ENCODE measurements at places on chromosomes 4 and X. TPM values are rescaled to one million over a fixed set of nuclear protein-coding genes. Genes with fewer than 3 reads are reported as not detected.
A peak's percentile ranks its signal among the peaks of the same experiment; 100 is the strongest.

GRCh38 chr4:71417150-71417549 is 78.3 kb downstream of the SLC4A4 start:
- H3K27ac ChIP-seq: peak overlapping the region; percentile 70
- no peaks in the 10 kb centered on the region for H3K27me3 ChIP-seq
- H3K36me3 ChIP-seq: peaks cover 40% of the 10 kb centered on the region
- H3K4me3 ChIP-seq: no peak overlapping the region
- peaks cover 10% of the 10 kb centered on the region for H3K4me1 ChIP-seq

- H3K4me1 ChIP-seq: peaks cover 35% of the 10 kb centered on the region
- H3K36me3 ChIP-seq: no peaks in the 10 kb centered on the region
These were observed 876 bp downstream of the KLHL2 start for GRCh38 chr4:165208221-165208652.

GRCh38 chr4:104519588-104519987 is 24.9 kb upstream of the CXXC4 start:
- H3K36me3 ChIP-seq: peaks cover 1% of the 10 kb centered on the region
- no peak overlapping the region for H3K27ac ChIP-seq
- DNase-seq: no peak
- H3K27me3 ChIP-seq: no peaks in the 10 kb centered on the region
- H3K4me1 ChIP-seq: no peaks in the 10 kb centered on the region

DNA sequence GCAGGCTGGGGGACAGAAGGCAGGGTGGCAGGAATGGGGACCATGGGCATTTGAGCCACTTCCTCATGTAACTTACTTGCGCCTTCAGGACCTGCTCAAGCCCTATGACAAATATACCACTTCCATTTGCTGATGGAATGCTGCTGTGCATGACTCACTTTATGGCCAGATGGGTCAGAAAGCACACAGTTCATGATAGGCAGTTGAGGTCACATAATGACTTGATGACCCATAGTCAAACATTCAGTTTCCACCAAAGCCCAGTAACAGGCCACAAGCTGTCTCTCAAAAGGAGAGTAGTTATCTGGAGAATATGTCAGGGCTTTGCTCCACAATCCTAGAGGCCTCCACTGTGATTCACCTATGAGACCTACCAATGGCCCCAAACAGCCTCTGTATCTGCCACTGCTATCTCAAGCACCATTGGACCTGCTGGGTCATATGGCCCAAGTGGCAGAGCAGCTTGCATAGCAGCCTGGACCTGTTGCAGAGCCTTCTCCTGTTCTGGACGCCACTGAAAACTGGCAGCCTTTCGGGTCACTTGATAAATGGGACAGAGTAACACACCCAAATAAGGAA is 5.3 kb upstream of the PAPSS1 start:
- no peaks in the 10 kb centered on the region for H3K36me3 ChIP-seq
- H3K27me3 ChIP-seq: no peaks in the 10 kb centered on the region
- no peak for DNase-seq
- no peak overlapping the region for H3K4me3 ChIP-seq
- H3K27ac ChIP-seq: no peak overlapping the region

Gene GAGE12H
- total RNA-seq: not detected

Gene SH3RF1
- total RNA-seq: 29.6 TPM

Gene HMGB3
- total RNA-seq: 257 TPM

- H3K4me1 ChIP-seq: no peaks in the 10 kb centered on the region
- no peaks in the 10 kb centered on the region for H3K27me3 ChIP-seq
- H3K27ac ChIP-seq: no peak overlapping the region
- no peak overlapping the region for H3K4me3 ChIP-seq
- no peak for DNase-seq
- H3K36me3 ChIP-seq: no peaks in the 10 kb centered on the region
These were observed 9.6 kb downstream of the ITIH6 start for GRCh38 chrX:54788446-54788845.

Gene BMP3
- total RNA-seq: 4.9 TPM
